Neural progenitor cell (in vitro differentiated cells): ENCODE measurements at places on chromosomes 6 and 20.

DNA sequence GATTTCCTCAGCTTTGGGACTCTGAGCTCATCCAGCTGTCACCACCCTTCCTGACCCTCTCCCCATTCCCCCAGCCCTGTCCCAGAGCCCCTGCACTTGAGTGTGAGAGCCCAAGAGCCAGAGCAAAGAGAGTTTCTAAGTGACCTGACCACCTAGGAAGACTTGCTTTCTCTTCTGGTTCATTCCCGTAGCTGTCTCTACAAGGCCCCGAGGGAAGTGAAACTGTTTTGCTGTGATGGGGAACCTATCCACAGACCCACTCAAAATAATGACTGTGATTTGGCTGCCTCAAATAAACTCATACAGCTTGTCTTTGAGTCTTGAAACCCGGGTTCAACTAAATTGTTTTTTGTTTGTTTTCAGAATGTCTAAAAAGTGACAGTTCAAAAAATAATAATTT, 74.6 kb upstream of the XRN2 start:
- no peak for DNase-seq

- no peak for DNase-seq
Observed at GRCh38 chr20:61922936-61923335, 142.7 kb downstream of the TAF4 start.

DNA sequence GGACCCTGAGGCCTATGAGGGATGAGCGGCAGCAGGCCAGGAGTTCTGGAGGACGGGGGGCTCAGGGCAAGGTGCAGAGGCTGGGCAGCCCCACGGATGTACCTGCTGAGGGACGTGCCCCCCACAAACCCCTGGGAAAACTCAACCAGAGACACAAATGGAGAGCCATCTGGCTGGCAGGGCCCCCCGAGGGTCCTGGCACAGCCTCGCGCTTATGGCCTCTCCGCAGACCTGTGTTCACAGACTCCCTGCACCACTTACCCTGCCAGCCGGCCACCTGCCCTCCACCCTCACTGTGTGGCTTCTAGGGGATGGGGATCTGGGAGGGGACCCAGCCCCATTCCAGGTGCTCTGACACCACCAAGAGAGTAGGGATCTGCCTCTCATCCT, 3.4 kb upstream of the ZBTB46 start:
- DNase-seq: no peak

GRCh38 chr6:18099511-18099910, 23.0 kb downstream of the NHLRC1 start:
- DNase-seq: no peak

- DNase-seq: no peak
Observed at GRCh38 chr6:5261545-5262109, 314 bp downstream of the FARS2 start.

GRCh38 chr6:107638493-107638892, 148.6 kb downstream of the SOBP start:
- no peak for DNase-seq

- no peak for DNase-seq
Observed at GRCh38 chr6:136749359-136749997, 42.8 kb downstream of the MAP3K5 start.

GRCh38 chr6:53598265-53598907, 53.5 kb upstream of the GCLC start:
- peak; percentile 3 for DNase-seq

DNA sequence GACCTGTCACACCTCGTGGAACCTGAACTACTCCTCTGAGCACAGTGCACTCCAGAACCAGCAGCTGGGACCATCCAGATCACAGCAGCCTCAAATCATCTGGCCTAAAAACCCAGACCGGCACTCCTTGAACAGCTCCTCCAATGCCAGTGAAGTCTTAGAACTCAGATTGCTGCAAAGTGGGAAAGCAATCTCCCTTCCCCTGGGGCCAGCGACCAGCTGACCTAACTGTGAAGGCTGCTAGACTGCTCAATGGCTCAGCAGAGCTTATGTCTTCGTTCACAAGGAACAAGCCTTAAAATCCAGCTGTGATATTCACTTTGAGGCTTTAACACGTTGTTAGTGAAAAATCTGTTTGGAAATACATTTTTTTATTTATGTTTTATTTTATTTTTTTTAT, 243.2 kb downstream of the ANKRD60 start:
- peak; percentile 21 for DNase-seq

DNA sequence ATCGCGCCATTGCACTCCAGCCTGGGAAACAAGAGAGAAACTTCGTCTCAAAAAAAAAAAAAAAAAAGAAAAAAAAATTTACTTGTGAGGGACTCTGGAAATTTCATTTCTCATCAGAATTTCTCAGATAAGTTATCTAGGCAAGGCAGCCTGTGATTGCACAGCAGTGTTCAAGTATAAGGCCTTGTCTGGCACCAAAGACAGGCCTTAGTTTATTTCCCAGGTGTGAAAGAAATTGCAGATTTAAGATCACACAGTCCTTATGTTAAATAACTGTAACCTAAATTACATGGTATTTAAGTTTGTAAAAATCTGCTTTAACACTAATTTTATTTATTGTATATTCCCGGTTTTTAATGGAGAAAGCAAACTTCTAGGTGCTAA, 34.8 kb downstream of the HFE start:
- DNase-seq: no peak

GRCh38 chr20:41339957-41340326, 679 bp upstream of the LPIN3 start:
- peak; percentile 85 for DNase-seq

GRCh38 chr6:84779380-84779779, 15.0 kb upstream of the TBX18 start:
- no peak for DNase-seq

DNA sequence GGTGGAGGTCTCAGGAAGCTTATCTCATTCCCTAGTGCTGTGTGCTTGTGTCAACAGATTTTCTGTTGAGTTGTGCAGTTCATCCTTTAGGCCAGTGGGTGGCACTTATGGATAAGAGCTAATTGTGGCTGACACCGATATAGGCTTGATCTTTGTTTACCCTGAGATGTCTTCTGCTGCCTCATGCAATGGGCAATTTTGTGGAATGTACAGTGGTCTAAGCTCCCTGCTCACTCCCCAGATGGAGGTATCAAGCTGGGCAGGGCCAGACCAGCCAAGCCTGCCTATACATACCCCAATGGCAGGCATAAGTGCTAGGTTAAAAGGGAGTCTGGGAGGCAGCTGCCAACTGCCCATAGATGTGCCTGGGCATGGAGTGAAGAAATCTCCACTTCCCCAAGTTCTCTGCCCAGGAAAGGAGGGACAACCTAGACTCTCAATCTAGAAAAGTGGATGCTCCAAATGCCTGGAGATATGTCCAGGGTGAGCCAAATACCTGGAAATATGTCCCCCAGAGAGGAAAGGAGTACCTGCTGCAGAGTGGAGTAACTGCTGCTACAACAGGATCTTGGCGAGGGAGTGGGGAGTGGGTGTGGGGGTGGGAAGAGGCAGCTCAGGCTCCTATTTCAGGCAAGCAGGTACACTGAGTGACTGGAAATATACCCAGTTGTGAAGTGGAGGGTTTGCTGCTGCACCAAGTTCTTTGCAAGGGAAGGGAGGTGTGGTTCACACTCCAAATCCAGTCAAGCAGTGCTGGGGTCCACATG, 53.2 kb upstream of the ARG1 start:
- DNase-seq: peak; percentile 66

DNA sequence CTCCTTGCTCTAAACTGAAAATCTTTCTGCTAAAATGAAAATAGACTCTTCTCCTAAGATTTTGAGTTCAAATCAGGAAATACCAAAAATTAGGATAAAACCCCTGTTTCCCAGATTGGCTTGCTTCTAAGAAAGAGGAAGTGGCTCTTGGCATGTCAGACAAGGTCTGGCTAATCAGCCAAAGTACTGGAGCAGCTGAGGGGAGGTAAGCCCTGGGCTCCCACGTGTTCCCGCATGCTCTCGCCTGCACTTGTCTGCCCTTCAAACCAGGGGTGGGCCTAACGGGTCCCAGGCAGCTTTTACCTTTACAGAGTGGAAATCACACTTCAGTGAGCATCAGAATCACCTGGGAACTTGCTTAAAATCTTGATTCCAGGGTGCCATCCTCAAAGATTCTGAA, 43.2 kb upstream of the GABRR1 start:
- DNase-seq: no peak

DNA sequence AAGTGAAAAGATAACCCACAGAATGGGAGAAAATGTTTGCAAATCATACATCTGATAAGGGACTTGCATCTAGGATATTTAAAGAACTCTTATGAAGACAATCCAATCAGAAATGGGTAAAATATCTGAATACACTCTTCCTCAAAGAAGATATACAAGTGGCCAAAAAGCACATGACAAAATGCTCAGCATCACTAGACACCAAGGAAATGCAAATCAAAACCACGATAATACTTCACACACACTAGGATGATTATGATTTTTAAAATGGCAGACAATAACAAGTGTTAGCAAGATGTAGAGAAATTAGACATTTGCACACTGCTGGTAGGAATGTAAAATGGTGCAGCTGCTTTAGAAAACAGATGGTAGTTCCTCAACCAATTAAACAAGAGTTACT, 34.8 kb upstream of the SIRT5 start:
- no peak for DNase-seq

- no peak for DNase-seq
Observed at GRCh38 chr6:13593103-13593502, 18.7 kb downstream of the SIRT5 start.

DNA sequence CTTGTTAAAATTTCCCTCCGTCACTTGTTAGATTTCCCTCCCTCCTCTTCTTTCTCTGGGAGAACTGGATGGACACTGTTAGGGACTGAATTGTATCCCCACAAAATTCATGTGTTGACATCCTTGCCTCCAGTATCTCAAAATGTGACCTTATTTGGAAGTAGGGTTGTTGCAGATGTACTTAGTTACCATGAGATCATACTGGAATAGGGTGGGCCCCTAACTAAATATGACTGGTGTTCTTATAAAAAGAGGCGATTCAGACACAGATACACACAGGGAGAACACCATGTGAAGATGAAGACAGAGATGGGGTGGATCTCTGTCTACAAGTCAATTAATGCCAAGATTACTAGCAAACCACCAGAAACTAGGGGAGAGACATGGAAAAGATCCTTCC, 139.5 kb downstream of the ALDH8A1 start:
- no peak for DNase-seq

DNA sequence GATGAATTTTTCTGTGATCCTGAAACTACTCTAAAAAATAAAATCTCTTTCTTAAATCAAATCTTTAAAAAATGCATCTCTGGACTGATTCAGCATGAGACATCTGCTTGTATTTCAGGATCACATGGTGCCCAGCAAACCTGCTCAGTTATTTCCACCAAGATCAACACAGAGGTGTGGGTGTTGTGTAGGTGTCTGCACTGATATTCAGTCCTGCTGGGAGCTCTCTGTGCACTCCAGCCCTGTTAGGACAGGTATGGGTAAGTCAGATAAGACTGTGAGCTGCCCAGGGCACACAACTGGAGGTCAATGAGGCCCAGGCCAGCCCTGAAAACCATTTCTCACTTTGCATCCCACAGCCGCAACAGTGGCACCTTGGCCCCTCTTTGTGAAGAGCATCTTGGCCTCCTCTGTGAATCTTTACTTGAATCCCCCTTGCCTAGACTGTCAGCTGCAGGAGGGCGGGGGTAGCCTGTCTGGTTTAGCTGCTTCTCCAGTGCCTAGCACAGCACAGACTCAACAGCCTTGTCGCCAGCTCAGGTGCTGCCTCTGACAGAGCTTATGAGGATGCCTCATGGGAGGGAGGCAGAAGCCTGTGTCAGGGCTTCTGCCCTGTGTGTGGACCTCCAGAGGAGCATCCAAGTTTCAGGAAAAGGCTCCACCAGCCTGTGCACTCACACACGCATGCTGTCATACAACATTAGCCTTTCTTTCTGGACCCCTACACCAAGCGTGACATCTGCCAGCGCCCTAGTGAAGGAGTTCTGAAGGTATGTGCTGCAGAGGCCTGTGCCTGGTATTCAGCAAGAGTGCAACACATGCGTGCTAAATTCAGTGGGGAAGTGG, 187.6 kb upstream of the CST7 start:
- DNase-seq: no peak

GRCh38 chr6:145733810-145734209, 1.5 kb downstream of the EPM2A start:
- peak; percentile 5 for DNase-seq

DNA sequence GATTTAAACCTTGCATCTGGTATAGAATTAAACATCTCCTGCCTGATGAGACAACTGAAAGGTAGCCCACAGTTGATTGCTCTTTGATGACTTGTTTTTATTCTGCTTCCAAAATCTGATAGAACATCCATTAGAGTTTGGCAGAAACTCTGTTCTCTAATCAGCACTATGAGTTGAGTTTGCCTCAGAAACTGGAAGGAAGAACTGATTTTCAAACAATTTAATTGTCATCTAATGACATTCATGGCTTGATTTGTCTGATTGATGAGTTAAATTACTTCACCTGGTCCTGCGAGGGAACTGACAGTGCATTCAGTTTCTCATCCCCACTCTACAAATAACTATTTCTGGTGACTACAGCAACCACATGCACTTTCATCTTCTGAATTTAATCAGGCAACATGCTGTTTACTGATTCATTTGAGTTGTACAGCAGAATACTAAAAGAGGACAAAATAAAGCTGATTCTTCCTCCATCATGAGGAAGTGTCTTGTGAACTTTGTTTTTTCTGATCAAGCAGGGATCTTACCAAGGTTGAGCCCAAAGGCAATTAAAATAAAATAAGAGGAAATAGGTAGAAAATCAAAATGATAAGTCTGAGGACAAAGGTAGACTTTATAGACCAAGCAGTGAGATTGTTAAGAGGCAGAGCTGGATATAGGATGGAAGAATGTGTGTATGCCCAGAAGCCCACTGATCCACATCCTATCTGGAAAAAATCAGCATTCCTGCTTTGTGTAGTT, 15.7 kb upstream of the MRAP2 start:
- no peak for DNase-seq

GRCh38 chr6:44116641-44117382, 10.4 kb downstream of the MRPL14 start:
- no peak for DNase-seq

- DNase-seq: peak; percentile 2
Observed at GRCh38 chr20:40073535-40074111, 615.4 kb downstream of the MAFB start.
